Endothelial cell (in vitro differentiated cells): ENCODE measurements at places on chromosomes 4 and X. TPM values are rescaled to one million over a fixed set of nuclear protein-coding genes. Genes with fewer than 3 reads are reported as not detected.
A peak's percentile ranks its signal among the peaks of the same experiment; 100 is the strongest.

GRCh38 chr4:78414116-78414515 is 137.5 kb upstream of the ANXA3 start:
- no peak overlapping the region for H3K4me3 ChIP-seq
- DNase-seq, result no peak
- peaks cover 6% of the 10 kb centered on the region for H3K36me3 ChIP-seq
- H3K27me3 ChIP-seq, result no peaks in the 10 kb centered on the region
- H3K4me1 ChIP-seq, result peaks cover 23% of the 10 kb centered on the region

DNA sequence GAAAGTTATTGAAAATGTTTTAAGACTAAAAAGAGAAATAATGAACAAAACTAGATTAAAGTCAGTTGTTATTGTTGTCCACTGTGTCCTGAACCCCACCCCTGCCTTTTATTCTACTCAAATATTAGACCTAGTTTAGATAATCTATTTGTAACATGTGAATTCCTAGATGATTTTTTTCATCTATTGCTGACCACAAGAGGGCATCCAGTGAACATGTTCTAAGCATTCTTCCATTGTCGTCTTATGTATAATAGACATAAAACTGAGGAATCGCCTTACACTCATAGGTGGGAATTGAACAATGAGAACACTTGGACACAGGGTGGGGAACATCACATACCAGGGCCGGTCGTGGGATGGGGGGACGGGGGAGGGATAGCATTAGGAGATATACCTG is 36.4 kb upstream of the HPRT1 start:
- H3K36me3 ChIP-seq, result no peaks in the 10 kb centered on the region
- no peaks in the 10 kb centered on the region for H3K4me1 ChIP-seq
- no peak for DNase-seq
- no peak overlapping the region for H3K4me3 ChIP-seq

DNA sequence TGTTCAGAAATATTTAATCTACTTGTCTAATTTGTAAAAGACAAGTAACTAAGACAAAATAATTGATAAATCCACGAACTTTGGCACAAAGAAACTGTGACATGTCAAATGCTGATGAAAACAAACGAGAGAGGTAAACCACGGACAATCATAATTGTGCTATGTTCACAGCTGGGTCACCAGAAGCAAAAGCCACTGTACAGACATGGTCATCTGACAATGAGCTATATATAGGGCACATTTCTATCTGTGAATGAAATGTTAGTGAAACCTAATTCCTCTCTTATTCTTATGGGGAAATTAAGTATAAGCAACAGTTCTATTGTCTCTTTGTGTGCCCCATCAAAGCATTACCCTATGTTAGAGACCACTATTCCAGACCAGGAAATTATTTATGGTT is 444.0 kb upstream of the TRAM1L1 start:
- H3K4me1 ChIP-seq, result no peaks in the 10 kb centered on the region
- no peaks in the 10 kb centered on the region for H3K27me3 ChIP-seq
- DNase-seq, result no peak
- H3K4me3 ChIP-seq, result no peak overlapping the region
- no peak overlapping the region for H3K27ac ChIP-seq
- H3K36me3 ChIP-seq, result no peaks in the 10 kb centered on the region

DNA sequence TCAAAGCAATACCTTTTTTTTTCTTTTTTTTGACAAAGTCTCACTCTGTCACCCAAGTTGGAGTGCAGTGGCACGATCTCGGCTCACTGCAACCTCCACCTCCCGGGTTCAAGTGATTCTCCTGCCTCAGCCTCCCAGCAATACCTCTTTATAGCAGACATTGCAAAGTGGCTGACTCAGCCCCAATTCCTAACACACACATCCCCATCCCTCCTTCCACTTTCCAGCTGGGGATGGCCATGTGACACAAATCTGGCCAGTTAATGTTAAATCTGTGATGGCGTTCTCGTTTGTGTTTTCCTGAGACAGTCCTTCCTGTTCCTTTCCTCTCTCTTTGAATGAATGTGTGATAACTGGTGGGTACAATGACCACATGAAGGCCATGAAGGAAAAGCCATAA is 276.2 kb upstream of the KLF3 start:
- H3K4me1 ChIP-seq, result no peaks in the 10 kb centered on the region
- no peak overlapping the region for H3K4me3 ChIP-seq
- peaks cover 15% of the 10 kb centered on the region for H3K36me3 ChIP-seq
- no peak overlapping the region for H3K27ac ChIP-seq
- DNase-seq, result no peak

DNA sequence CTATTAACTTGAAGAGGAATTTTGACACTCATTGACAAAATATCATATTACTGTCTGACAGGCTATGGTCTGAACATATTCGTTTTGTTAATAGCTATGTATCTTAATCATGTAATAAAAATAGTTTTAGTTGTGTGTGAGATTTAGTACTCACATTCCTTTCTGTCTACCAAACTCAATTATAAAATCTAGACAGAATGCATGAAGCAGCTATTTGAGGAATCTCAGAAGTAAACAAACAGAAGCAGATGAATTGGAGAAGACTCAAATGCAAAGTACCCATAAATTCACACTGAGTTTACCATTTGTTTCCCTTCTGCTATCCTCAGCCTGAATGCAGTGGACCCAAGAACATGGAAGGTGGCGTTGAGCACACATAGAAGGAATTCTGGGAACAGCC is 841.6 kb upstream of the AADAT start:
- H3K4me3 ChIP-seq, result no peak overlapping the region
- no peaks in the 10 kb centered on the region for H3K4me1 ChIP-seq
- no peak for DNase-seq
- no peak overlapping the region for H3K27ac ChIP-seq

DNA sequence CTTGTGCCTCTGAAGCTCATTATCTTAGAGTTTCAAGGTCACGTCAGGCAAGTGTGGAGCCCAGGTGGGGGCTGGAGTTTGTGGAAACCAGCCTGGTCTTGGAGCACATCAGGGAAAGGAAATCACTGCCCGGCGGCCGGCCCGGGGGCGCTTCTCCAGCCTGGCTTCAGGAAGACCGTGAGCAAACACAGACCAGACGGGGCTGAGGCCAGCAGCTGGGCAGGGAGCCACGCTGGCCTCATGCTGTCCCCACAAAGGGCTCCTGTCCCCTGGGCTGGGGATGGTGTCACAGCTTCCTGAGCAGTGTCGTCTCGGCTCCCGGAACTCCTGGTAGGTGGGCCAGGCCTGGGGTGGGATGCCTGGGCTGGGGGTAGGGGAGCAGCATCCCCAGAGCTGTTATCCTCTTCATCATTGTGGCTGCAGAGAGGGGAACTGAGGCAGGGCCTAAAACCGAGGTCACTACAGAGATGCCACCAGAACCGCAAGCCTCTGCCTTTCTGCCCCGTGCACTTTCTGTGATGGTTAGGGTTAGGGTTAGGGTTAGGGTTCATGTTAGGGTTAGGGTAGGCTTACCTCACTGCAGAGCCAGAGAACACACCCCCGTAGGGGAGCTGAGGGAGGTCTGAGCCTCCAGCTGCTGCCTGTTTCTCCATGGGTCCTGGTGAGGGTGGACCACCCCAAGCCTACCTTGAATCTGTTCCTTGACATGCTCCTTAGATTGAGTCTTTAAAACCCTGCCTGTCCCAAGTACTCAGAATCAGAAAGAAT is 77.5 kb downstream of the HTRA3 start:
- no peak overlapping the region for H3K27ac ChIP-seq
- H3K4me1 ChIP-seq, result no peaks in the 10 kb centered on the region
- DNase-seq, result no peak
- H3K27me3 ChIP-seq, result peaks cover 3% of the 10 kb centered on the region

DNA sequence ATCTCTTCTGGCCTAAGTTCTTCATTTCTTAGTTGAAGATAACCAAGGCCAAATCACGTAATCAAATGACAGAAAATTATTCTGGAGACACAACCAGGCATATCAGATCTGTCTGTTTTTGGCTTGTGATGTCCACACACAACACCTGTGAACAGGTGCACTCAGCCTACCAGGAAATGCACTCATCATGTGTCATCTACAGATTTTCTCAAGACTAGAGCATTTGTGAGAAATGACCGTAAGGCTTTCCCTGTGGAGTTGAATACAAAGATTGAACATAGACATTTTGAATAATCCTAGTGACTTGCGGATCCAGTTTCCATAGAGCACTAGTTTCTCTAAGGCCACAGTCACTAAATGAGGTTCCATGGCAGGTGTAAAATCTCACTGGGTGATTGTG is 26.7 kb upstream of the CXCL8 start:
- H3K27ac ChIP-seq, result no peak overlapping the region
- peaks cover 2% of the 10 kb centered on the region for H3K27me3 ChIP-seq
- no peak overlapping the region for H3K4me3 ChIP-seq
- H3K4me1 ChIP-seq, result peaks cover 7% of the 10 kb centered on the region
- no peaks in the 10 kb centered on the region for H3K36me3 ChIP-seq
- DNase-seq, result no peak

DNA sequence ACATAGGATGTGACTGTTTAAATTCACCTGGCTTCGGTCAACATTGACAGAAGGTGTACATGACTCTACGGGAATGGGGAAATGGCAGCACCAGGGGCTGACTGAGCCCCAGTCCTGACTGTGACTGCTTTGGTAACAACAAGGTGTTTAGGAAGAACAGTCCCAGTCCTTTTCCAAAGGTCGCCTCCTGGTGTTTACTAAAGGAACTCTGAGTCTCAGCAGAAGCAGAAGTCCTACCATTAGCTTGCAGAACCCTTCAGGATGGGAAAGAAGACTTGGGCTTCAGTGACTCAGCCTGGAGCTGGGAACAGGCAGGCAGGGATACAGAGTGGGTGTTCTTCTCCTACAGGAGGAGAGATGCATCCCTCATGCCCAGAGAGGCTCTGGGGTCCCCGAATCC is 103.3 kb downstream of the MGST2 start:
- peaks cover 8% of the 10 kb centered on the region for H3K4me1 ChIP-seq
- H3K36me3 ChIP-seq, result no peaks in the 10 kb centered on the region
- H3K27me3 ChIP-seq, result no peaks in the 10 kb centered on the region
- no peak overlapping the region for H3K27ac ChIP-seq
- no peak overlapping the region for H3K4me3 ChIP-seq

GRCh38 chr4:128424527-128425497 is 137.2 kb upstream of the PGRMC2 start:
- peaks cover 4% of the 10 kb centered on the region for H3K4me1 ChIP-seq
- no peak overlapping the region for H3K27ac ChIP-seq
- no peak overlapping the region for H3K4me3 ChIP-seq
- no peak for DNase-seq

DNA sequence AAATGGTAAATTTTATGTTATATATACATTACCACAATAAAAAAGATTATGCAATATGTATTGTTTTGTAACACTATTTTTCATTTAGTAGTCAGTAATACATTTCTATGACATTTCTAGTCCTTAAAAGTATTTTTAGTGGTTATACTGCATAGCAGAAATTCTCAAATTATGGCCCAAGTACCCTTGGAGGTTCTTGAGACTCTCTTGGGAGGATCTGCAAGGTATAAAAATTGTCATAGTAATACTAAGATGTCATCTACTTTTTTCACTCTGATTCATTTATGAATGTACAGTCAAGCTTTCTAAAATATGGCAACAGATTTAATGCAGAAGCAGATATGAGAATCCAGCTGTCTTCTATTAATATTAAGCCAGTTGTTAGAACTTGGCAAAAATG is 138.6 kb upstream of the NAP1L5 start:
- H3K27me3 ChIP-seq, result peaks cover 1% of the 10 kb centered on the region
- H3K36me3 ChIP-seq, result no peaks in the 10 kb centered on the region
- H3K4me3 ChIP-seq, result no peak overlapping the region
- H3K27ac ChIP-seq, result no peak overlapping the region
- H3K4me1 ChIP-seq, result no peaks in the 10 kb centered on the region

DNA sequence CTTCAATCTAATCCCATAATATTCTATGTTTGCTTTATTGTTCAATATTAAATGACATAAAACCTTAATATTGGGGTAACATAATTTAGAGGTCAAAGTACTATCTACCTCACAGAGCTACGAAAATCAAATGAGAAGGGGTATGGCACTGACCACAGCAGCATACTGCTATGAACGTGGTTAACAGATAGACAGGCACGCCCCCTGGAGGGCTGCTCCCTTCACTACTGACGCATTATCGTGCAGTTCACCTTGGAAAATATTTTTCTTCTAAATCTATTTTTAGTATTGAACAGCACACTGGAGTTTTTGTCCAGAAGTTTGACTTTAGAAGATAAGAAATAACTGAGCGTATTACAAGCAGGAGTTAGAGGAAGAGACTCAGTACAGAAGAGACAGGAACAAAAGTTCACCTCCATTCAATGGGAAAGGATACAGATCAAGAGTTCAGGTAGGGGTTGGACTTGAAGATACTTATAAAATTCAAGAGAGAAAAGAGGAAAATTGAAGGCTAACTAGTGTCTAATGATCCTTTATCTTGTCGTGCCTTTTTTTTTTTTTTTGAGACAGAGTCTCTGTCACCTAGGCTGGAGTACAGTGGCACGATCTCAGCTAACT is 22.7 kb downstream of the MAP9 start:
- no peak overlapping the region for H3K4me3 ChIP-seq
- peak; percentile 75 for DNase-seq
- no peaks in the 10 kb centered on the region for H3K27me3 ChIP-seq
- no peaks in the 10 kb centered on the region for H3K36me3 ChIP-seq
- H3K4me1 ChIP-seq, result no peaks in the 10 kb centered on the region

DNA sequence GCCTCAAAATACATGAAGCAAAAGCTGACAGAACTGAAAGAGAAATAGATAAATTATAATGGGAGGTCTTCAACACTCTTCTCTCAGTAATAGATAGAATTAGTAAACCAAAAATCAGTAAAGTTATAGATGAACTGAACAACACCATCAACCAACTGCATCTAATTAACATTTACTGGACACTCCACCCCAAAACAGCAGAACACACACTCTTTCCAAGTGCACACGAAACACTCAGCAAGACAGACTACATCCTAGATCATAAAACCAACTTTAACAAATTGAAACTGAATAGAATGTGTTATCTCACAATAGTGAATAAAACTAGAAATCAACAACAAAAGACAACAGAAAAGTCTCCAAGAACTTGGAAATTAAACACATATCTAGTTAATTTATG is 25.1 kb upstream of the TCEAL4 start:
- H3K36me3 ChIP-seq, result no peaks in the 10 kb centered on the region
- DNase-seq, result no peak
- H3K4me1 ChIP-seq, result no peaks in the 10 kb centered on the region
- no peaks in the 10 kb centered on the region for H3K27me3 ChIP-seq

GRCh38 chrX:41802958-41803357 is 79.0 kb downstream of the GPR82 start:
- H3K4me3 ChIP-seq, result no peak overlapping the region
- no peaks in the 10 kb centered on the region for H3K4me1 ChIP-seq
- no peaks in the 10 kb centered on the region for H3K36me3 ChIP-seq
- no peak overlapping the region for H3K27ac ChIP-seq
- peaks cover 1% of the 10 kb centered on the region for H3K27me3 ChIP-seq

DNA sequence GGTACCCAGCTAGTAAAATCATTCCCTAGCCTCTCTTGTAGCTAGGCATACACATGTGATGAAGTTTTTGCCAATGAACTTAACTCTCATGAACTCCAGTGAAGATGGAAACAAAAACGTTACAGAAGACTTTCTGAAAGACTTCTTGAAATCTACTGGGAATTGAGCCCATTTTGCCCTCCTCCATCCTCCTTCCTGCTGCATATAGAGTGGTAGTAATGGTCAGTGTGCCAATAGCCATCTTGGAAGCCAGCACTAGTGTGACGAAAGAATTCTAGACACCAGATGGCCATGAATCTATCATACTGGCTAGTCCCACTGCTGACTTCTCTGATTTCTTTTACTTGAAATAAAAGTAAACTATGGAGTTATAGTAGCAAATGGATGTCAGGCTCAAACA is 30.9 kb upstream of the PPA2 start:
- no peak for DNase-seq
- H3K4me3 ChIP-seq, result no peak overlapping the region
- H3K27ac ChIP-seq, result no peak overlapping the region
- no peaks in the 10 kb centered on the region for H3K4me1 ChIP-seq

The PDK3 gene
- 11.6 TPM for total RNA-seq

The GAGE2A gene
- total RNA-seq, result not detected

The PPP1R2C gene
- not detected for total RNA-seq

The MAGEB18 gene
- not detected for total RNA-seq

The ERCC6L gene
- 1.7 TPM for total RNA-seq
